NCI-H2081 treated with DMSO at 0.1 percent for 48 hours (cell line): ENCODE measurements at places on chromosomes 4 and X.

DNA sequence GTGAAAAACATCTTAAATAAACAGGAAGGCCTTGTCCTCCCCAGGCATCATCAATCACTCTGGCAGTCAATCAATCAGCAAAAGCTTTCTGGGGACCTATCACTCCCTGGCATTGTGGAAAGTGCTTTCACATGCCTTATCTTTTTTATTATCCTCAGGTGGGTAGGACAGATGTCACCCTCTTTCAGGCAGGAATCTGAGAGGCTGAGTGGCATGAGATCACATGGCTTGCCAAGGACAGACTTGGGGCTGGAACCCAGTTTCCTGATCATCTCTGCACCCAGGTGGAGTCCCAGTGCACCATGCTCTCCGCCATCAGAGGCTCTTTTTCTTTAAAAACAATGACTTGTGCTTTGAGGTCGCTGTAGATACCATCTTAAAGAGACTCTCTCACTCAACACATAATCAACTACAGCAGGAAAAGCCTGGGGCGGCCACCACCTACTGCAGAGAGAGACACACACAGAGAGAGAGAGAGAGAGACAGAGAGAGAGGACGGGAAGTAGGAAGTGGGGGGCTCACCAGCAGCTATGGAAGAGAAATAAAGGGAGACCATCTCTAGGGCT is 282.7 kb downstream of the PTTG2 start:
- DNase-seq, result no peak

- DNase-seq, result no peak
These were observed 153.8 kb upstream of the RAPGEF2 start for GRCh38 chr4:158949099-158949498.

GRCh38 chr4:183966371-183966770 is 61.3 kb downstream of the STOX2 start:
- DNase-seq, result no peak

- DNase-seq, result no peak
These were observed 191.3 kb upstream of the GATB start for GRCh38 chr4:151952137-151952536.

DNA sequence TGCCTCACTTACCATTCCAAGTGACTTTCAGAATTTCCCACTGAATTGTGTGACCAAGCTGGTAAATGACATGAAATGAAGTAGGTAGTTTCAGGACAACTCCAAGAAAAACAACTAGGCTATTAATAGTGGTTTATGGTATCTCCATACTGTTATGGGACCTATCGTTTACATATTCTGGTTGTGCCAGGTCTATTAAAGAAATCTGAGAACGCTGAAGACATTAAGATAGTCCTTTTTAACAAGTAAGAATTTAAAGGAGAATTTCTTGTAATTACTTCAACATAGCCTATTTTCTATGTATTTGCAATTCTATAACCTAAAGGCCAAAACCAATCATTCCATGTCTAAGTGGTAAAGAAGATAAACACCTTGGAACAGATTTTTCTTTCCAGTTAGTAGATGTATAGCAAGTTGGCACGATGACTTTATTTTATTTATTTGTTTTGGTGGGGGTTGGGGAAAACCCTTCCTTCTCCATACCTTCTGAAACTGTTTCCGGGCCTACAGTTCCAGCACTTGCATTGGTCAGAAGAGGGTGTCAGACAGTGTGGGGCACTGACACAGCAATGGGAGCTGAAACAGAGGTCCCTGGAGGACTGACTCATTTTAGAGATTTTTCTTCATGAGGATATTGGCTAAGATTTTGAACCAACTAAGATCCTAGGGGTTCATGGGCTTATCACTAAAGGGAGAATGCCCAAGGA is 7.6 kb upstream of the DCLK2 start:
- DNase-seq, result no peak

DNA sequence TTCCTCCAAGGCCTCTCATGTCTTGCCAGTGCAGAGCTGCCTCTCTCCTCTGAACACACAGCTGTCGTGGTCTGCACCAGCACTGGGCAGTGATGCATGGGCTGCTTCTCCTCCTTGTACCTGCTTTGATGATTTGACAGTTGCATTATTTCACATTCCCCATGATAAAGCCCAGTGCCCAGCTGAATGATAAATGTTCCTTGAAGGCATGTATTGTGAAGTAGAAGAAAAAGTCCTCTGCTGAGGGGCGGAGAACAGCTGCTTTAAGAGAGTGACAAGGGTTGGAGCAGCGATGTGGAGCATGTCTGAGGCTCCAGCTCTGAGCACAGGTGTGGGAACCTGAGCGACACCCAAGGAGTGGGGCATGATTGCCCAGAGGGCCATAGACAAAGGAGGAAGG is 21.1 kb upstream of the TRIM2 start:
- DNase-seq, result no peak

DNA sequence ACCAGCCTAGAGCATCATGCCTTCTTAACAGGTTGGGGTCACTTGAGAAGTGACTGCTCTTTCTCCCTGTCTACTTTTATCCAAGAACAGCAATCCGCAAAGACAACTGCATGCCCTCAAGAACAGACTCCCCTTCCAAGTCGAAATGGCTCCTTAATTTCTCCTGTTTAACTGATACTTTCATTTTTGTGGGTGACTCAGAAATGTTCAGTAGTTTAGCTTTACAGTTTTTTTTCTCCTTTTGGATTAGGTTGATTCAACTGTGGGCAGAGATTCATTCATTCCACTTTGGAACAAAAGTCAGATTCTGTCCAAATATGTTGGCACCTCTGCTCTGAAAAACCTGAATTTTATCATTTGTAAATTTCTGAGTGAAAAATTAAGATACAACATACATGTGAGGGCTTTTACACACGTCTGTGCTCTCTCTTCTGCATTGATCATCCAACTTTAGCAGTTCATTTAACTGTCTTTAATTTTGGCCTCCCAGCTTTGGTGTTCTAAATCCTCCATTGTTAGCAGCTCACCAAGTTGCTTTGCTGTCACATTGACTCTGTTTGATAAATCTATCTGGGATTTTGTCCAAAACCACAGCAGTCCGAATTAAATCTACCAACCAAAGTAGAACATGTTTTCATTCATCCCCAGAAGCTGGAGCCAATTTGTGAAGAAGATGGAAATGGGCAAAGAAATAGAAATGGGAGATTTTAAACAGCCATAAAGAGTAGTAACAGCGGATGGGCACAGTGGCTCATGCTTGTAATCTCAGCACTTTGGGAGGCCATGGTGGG is 50.0 kb downstream of the HOPX start:
- DNase-seq, result no peak

DNA sequence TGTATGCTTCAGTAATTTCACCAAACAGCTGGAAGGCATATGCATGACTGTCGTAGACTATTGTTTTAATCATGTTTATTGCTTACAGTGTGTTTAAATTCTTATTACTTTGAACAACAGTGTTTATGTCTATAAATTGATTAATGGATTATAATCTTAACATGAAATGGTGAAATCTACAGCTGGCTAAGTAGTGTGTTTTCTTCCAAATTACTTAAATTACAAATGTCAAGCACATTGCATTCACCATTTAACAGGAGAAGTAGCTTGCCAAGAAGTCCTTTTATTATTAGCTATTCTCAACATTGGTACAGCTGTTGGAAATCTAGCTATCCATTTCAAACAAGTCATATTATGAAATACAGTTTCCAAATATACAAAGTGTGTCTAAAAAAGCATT is 849.3 kb upstream of the PCDH10 start:
- DNase-seq, result no peak

GRCh38 chrX:11239230-11239629 is 54.0 kb upstream of the AMELX start:
- no peak for DNase-seq

DNA sequence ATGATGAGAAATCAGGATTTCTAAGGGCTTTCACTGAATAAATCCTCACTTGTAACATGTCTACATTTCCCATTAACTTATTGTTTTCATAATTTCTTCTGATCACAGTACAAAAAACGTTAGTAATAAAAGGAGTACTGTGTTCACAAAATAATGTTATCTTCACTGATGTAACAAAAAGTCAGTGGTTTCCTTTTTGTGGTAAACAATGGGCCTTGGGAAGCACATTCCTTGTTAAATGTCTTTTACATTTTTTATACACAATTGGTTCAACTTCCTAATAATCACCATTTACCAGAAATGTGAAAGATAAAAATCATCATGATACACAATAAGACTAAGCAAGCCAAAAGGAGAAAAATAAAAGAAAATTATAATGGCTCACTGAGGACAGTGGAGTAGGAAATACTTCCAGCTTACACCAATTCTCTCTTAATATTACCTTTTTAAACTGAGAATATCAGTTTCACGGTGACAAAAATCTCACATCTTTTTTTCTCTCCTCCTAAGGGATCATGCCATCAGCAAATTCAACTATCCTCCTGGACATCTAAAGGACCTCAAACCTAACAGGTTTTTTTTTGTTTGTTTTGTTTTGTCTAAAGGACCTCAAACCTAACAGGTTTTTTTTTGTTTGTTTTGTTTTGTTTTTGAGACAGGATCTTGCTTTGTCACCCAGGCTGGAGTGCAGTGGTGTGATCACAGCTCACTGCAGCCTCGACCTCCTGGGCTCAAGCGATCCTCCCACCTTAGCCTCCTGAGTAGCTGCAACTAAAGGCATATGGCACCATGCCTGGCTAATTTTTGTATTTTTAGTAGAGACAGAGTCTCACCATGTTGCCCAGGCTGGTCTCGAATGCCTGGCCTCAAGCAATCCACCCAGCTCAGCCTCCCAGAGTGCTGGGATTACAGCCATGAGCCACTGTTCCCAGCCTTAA is 57.3 kb downstream of the FRYL start:
- DNase-seq, result no peak

GRCh38 chr4:137310593-137311490 is 221.5 kb downstream of the PCDH18 start:
- DNase-seq, result no peak

DNA sequence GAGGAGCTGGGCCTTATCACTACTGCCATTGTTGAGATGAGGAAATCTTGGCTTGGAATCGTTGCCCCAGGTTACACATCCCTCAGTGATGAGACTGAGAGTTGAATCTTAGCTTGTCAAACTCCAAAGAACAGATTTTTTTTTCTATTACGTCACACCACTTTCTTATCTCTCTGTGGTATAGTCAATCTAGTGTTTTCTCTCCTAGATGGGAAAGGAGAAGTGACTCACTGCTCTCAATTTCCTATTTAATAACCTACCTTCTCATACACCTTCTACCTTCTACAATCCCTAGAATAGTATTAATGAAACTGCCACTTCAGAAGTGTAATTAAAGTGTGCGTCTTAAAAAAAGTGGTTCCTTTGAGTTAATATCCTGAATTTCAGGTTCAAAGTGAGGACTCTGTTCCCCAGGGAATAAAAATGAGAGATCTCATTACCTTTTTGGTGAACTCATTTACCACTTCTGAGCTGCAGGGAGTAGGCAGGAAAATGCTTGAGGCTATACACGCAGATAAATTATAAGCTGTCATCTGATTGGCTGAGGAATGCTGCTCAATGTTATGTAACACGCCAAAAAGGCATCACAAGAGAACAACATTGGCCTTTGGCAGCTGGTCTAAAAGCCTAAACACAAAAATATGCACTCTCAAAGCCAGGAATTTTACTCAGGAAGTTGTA is 59.3 kb downstream of the MAD2L1 start:
- no peak for DNase-seq

DNA sequence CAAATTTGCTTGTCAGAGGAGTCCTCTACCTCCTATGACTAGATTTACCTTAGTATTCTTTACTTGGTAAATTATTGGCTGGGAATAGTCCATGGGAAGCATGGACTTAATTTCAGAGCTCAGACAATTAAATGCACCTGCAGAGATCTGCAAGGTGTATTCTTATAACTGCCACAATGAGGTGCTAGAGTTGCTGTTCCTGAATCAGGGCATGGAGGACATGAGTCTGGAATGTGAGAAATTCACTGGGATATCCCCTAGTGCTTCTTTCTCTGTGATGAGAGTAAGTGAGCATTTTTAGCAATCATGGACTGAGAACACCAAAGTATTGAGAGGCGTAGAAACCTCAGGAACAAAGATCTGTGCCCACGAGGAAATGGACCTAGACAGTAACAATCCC is 32.9 kb upstream of the GRID2 start:
- no peak for DNase-seq

DNA sequence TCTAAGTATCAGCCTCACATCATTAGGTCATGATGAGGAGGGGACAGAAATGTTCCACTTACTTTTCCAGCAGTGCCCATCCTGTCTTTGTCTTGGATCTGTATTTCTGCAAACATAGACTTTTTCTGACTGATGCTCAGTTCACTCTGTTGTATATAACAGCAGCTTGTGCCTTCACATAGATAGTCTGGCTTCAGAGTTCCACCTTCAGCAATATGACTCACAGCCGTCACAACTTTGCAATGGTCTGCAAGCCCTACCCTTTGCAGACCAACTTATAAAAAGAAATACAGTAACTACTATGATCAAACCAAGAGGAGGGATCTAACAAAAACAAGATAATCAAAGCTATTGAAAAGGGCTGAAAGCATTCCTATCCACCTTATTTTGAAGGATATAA is at the start of gene ADH7:
ADH7 (minus strand) TSS at position 189 of the 400 bp plus-strand sequence; CDS start at position 80, 109 bp downstream.
- DNase-seq, result no peak

GRCh38 chr4:61827907-61828391 is 627.8 kb downstream of the ADGRL3 start:
- DNase-seq, result no peak

DNA sequence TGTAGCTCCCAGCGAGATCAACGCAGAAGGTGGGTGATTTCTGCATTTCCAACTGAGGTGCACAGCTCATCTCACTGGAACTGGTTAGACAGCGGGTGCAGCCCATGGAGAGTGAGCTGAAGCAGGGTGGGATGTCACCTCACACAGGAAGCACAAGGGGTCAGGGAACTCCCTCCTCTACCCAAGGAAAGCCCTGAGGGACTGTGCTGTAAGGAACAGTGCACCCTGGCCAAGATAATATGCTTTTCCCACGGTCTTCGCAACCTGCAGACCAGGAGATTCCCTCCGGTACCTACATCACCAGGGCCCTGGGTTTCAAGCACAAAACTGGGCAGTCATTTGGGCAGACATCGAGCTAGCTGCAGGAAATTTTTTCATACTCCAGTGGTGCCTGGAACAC is 216.4 kb upstream of the TET2 start:
- DNase-seq, result no peak

- DNase-seq, result no peak
These were observed 14.0 kb upstream of the XPNPEP2 start for GRCh38 chrX:129724754-129725153.

DNA sequence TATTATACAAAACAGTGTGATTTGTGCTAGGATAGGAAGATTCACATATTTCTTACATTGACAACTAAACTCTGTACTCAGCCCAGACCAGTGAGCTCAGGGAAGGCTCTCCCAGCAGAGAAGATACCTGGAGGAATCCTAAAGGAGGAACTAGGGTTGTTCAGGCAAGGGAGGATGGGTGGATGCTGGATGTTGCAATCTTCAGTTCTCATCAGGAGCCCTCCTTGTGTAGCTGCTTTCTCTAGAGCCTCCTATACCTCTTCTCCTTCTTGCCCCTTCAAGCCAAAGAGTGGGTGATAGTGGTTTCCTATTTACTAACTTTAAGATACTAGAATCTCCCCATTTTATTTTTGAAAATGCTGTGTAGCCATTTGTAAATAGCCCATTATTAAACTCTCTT is 117.3 kb downstream of the NKX6-1 start:
- no peak for DNase-seq

- no peak for DNase-seq
These were observed 69.8 kb downstream of the PTTG2 start for GRCh38 chr4:38030023-38030422.

GRCh38 chrX:23228950-23229448 is 105.7 kb upstream of the PTCHD1 start:
- no peak for DNase-seq
